ENCODE measurements at places on chromosomes 5 and 9.

GRCh38 chr5:87114631-87115030, 153.1 kb upstream of the RASA1 start:
- DNase-seq = no peak

- no peak for DNase-seq
Observed at GRCh38 chr5:78515670-78516069, 132.9 kb downstream of the LHFPL2 start.

- DNase-seq = no peak
Observed at GRCh38 chr9:90460220-90460619, 182.4 kb downstream of the DIRAS2 start.

DNA sequence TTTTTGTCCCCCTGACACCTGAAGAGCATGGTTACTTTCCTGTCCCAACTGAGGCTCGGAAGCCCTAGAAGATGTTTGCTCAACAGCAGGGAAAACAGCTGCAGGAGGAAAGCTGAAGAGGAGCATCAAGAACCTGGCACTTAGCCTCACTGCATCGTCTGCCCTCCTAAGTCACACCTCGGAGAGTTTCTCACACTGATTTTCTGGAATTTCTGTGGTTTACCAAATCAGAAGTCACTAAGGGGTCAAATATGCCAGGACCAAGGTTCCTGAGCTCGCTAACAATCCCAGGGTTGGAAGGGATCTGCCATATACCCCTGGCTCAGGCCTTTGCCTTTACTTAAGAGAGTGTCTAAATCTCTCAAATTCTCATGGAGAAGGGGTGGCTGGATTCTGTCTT, 5.3 kb downstream of the IL12B start:
- DNase-seq = no peak

DNA sequence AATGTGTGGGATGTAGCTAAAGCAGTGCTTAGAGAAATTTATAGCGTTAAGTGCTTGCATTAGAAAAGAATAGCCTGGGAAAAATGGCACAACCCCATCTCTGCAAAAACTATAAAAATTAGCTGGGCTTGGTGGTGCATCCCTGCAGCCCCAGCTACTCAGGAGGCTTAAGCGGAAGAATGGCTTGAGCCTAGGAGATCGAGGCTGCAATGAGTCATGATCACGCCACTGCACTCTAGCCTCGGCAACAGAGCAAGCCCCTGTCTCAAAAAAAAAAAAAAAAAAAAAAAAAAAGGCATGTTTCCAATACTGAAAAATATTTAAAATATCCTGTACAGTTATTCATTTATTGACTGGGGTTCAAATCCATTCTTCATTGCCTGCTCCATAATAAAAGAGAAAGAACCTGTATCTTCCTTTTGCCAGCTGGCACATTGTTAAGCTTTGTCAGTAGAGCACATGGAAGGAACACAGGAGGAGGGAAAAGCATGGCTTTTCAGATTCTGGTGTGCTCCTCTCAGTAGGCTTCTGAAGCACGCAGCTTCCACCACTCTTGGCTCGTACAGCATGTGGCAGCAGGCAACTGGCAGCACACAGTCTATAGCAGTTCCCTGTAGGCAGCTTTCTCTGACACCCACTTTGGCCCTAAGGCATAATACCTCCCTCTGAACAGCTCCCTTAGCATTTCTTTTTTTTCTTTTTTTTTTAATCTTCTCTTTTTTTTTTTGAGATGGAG, 73.5 kb downstream of the TRIM36 start:
- DNase-seq = no peak

GRCh38 chr9:14936491-14936890, 26.3 kb upstream of the FREM1 start:
- no peak for DNase-seq

DNA sequence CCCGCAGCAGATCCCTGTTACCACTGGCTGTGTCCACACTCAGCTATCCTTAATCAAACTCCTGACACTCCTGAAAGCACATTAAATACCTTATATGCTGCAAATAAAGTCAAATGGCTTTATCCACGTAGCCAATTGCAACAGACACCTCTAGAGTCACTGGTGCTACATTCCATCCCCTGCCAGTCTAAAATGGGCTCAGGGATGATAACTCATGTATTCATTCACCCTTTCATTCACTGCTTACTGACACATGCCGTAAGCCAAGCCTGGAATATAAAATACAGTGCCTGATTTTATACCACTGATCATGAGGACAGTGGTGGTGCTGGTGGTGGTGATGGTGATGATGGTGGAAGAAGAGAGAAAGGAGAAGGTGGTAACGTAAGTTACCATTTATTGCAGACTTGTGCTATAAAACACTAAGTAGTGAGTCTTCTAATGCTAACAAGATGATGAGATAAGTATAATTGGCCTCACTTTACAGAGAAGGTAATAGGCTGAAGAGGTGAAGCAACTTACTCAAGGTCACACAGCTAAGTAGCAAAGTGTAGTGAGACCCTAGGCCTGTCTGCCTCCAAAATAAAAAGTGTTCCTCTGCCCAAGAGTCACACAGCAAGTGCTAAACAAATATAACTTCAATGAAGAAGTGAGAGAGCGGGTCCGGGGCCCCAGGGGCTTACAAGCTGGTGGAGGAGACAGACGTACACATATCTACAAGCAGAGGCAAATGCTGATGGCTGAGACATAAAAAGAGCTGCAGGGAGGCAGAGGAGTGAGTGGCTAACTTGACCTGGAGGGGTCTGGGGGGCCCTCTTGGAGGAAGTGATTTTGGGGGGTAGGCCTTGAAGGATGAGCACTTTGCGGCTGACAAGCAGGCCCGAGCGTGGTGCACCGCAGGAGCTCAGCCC, 1.2 kb downstream of the TTLL11 start:
- DNase-seq = no peak

GRCh38 chr5:107285772-107286171, 385.0 kb downstream of the EFNA5 start:
- DNase-seq = no peak

GRCh38 chr5:8908055-8908683, 637.7 kb downstream of the SEMA5A start:
- no peak for DNase-seq

DNA sequence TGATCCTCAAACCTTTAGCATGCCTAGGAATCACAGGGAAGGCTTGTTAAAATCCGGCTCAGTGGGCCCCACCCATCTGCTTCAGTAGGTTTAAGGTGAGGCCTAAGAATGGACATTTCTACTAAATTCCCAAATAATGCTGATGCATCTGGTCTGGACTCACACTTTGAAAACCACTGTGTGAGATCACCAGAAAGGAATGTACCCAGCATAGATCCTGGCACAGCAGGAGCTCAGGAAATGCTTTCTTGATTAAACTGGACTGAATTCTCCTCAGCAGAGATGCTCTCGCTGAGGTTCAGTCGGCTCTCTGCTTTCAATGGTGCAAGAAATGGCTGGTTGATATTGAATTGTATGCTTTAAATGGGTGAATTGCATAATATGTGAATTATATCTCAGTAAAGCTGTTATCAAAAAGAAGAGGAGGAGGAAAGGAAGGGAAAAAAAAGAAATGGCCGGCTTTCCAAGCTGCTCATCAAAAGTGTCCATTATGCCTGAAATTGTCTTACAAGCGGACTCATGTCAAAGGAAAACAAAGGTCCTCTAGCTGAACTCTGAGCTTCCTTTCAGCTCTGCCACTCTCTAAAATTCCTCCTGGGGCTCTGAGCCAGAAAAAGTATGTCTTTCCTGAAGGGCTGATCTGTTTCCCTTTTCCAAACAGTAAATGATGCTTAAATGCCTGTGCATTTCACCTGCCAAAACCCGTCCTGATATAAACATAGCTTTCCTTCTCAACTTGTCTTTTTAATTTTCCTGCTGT, 77.6 kb upstream of the SAP30L start:
- no peak for DNase-seq

DNA sequence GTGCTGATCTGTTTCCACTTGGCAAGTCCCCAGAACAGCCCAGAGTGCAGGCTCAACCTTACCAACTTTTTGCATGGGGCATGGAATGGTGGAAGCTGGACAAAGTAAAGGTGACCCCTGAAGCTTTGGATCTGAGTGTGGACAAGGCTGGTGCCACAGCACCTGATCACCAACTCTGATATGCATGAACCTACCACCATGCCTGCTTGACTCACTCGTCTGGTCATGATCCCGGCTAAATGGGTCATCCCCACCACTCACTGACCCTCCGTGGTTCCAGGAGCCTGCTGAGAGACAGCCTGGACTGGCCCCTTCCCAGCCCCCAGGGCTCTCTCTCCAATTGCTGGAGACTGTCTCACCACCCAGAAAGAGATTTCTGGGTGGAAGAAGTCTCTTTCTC, 14.4 kb upstream of the SLC22A4 start:
- DNase-seq = no peak

DNA sequence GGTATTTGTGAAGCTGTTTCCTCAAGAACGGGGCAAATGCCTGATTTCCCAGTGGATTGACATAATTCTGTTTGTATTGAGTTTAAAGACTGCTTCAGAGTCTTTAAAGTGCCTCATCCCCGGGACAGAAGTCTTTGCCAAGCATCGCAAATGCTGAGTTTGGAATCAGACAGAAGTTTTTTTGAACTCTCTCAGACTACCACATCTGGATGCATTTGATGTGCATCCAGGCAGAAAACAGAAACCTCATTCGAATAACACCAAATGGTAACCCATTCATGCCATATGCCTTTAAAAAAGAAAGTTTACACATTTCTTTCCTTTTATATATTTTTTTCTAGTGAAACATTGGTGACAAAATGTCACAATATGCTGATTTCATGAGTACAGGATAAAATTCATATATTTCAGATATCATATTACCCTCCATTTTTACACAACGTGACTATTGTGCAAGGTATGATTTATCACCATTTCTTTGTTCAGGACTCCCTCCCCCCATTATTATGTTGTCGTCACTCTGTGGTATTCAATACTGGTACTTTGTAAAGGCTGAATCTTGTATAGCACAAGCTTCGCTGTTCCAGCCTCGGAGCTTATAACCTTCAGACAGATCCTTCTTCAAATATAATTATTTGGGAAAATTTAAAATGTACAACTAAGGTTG, 91.1 kb downstream of the ZNF608 start:
- no peak for DNase-seq

DNA sequence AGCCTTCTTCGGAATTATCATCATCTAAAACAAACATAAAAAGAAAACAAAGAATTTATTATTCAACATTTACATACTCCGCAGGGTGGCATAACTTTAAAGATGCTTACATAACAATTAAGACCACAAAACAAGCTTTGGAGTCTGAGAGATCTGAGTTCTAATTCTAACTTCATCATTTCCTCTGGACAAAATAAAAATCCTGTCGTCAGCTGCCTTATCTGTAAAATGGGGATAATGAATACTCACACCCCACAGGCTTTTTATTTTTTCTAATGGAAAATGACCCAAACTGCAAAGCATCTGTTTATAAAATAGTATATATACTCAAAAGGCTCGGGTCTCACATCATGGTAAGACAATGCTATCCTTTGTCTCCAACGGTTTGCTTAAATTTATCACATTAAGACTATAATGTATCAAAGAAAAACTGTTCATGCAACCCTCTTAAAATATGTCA, 4.3 kb downstream of the ARRDC3 start:
- no peak for DNase-seq

- DNase-seq = no peak
Observed at GRCh38 chr9:33332011-33332410, 41.7 kb downstream of the NFX1 start.

- DNase-seq = no peak
Observed at GRCh38 chr9:70262948-70263347, 4.2 kb downstream of the SMC5 start.

GRCh38 chr9:20477940-20478620, 144.2 kb downstream of the MLLT3 start:
- no peak for DNase-seq

- no peak for DNase-seq
Observed at GRCh38 chr9:130681769-130682420, 11.7 kb upstream of the EXOSC2 start.

DNA sequence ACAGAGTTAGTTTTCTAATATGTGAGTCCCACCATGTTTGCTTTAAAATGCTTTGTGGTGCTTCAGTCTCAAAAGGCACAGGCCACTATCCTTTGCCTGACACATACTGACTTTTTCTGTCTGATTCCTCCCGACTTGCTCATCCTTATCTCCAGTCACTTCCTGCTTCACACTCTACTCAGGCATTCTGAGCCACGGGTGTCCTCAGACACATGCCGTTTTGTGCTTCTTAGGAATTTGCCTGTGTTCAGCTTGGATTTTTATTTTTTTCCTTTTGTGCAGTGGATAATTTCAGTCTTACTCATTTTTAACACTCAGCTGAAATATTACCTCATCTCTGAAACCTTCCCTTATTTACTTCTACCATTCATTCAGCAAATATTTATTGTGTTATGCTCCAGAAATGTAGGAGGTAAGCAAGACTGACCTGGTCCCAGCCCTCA, 54.1 kb downstream of the MAN2A1 start:
- DNase-seq = no peak

- no peak for DNase-seq
Observed at GRCh38 chr5:120368923-120369715, 95.0 kb upstream of the PRR16 start.

- no peak for DNase-seq
Observed at GRCh38 chr5:10620346-10620745, 56.5 kb downstream of the ANKRD33B start.

- DNase-seq = no peak
Observed at GRCh38 chr9:98922721-98923435, 20.8 kb upstream of the COL15A1 start.

GRCh38 chr9:121767171-121767769, 115.8 kb downstream of the DAB2IP start:
- no peak for DNase-seq

- DNase-seq = no peak
Observed at GRCh38 chr9:76654051-76654461, 110.2 kb upstream of the PCA3 start.

GRCh38 chr5:128645581-128645980, 107.5 kb upstream of the FBN2 start:
- no peak for DNase-seq

DNA sequence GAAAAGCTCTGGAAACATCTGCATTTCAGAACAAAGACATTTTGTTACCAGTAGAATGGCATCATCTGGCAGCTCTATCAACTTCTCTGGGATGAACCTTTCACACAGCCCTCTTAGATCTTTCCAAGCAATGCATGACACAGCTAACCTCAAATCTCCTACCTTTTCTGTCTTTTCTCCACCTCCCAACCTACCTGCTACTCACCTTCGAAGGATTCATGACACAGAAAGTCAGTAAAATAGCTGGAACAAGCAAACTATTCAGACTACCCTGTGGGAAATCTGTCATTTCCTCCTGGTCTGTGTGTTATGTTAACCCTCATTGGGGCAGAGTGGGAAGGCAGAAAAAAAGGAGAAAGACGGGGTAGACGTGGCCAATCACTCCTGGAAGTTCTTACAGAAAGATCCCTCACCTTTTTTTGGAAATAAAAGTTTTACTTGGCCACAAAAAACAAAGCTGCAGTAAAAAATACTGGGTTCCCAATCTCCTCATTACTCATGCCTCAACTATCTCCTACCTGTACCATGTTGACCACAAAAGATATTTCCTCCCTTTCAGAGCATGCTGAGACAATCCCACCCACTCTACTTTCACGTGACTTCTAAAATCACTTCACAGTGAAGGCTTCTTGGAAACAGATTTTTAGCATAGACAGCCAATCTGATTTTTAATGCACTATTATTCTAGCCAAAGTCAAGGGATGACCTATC, 362.1 kb upstream of the RFX3 start:
- no peak for DNase-seq

- no peak for DNase-seq
Observed at GRCh38 chr5:107799306-107799705, 128.6 kb upstream of the EFNA5 start.

GRCh38 chr9:34644766-34645314, 1.6 kb upstream of the GALT start:
- no peak for DNase-seq

- DNase-seq = no peak
Observed at GRCh38 chr9:75712700-75713099, 177.8 kb upstream of the PCSK5 start.

GRCh38 chr5:113806904-113807303, 293.4 kb downstream of the YTHDC2 start:
- DNase-seq = no peak

Measured in T follicular helper cell (primary cell).